Activated T-cell treated with anti-CD3 and anti-CD28 coated beads, Interleukin-2, amount 50 U/mL, for 1 hour (primary cell): ENCODE measurements at places on chromosomes 16 and 17.
A peak's percentile ranks its signal among the peaks of the same experiment; 100 is the strongest.

- no peak for DNase-seq
Measured at GRCh38 chr16:51635181-51635580, 484.1 kb upstream of the SALL1 start.

- no peak for DNase-seq
Measured at GRCh38 chr16:12965274-12965804, 63.9 kb downstream of the SHISA9 start.

DNA sequence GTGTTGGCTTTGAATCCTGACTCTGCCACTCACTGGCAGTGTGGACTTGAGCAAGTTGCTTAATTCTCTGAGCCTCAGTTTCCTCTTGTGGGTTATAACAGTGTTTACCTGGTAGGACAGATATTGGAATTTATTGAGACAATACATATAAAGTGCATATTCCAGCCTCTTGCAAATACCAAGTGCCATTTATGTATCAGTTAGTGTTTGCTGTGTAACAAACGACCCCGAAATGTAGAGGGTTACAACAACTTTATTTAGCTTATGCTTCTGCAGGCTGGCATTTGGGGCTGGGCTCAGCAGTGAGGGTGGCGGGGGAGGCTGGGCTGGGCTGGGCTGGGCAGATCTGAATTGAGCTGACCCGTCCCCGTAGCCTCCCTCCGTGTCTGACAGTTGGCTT, 42.4 kb upstream of the IL21R start:
- DNase-seq, result no peak

DNA sequence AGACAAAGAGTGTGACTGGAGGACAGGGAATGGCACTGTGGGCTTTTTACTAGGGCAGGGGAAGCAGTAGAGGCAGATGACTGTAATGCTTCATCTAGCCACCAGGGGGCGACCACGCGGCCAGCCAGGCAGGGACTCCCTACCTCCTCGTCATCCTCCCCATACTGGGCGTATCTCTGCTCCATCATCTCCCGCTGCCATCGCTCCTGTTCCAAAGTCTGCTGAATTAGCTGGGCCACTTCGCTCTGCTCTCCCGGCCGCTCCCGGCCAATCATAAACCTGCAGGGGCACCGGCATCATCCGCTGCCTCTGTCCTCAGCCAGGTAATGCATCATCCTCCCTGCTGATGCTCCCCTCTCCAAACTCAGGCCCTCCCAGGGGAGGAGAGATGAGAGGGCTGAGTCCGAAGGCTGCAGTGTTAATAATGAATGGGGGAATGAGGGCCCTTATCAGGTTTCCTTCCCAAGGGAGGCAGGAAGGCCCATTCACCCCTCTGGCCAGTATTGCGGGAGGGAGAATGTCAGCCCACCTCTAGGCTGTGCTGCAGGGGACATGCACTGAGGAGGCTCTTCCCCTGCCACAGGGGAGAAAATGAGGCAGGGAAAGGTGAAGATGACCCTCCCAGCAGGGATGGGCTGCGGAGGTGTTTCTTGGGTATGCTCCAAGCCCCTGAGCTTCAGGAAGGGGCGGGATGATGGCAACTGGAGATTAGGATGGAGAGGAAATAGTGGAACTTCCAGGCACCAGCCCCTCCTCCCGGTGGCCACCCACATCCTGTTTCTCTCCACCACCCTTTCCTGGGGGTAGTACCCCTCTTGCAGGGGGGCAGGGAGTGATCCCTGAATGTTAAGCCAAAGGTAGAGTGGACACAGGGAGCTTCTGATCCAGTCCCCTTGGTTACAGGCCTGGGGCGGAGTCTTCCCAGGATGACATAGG, 10.3 kb upstream of the SAMD14 start:
- DNase-seq, result peak; percentile 84

DNA sequence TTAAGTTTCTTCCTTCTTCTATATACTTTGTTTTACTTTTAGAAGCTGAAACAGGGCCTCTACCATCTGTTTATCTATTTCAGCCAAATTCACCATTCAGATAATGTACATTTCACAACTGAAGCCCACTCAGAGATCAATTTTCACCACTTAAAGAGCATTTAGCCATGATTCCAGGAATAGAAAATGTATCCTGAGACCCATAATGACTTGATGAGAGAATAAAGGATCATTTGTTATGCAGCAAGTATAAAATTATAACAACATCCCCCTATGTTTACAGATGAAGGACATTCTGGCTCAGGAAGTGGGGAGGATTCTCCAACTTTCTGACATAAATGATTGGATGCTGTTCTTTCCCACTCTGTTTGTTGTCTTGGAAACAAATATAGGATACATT, 962.1 kb upstream of the EEF2KMT start:
- DNase-seq, result no peak

DNA sequence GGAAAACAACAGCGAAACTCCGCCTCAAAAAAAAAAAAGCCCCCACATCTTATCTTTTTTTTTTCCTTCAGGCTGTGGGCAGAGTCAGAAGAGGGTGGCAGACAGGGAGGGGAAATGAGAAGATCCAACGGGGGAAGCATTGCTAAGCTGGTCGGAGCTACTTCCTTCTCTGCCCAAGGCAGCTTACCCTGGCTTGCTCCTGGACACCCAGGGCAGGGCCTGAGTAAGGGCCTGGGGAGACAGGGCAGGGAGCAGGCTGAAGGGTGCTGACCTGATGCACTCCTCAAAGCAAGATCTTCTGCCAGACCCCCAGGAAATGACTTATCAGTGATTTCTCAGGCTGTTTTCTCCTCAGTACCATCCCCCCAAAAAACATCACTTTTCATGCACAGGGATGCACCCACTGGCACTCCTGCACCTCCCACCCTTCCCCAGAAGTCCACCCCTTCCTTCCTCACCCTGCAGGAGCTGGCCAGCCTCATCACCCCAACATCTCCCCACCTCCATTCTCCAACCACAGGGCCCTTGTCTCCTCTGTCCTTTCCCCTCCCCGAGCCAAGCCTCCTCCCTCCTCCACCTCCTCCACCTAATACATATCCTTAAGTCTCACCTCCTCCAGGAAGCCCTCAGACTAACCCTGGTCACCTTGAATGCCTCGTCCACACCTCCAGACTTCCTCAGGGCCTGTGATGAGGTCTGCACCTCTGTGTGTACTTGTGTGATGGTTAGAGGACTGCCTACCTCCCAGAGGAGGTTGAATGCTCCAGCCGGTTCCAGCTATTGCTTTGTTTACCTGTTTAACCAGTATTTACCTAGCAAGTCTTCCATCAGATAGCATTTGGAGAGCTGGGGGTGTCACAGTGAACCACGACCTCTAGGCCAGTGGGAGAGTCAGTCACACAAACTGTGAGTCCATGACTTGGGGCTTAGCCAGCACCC, 1.2 kb upstream of the HBA1 start:
- no peak for DNase-seq

GRCh38 chr16:15644267-15644961, 1.5 kb upstream of the MARF1 start:
- DNase-seq, result no peak

DNA sequence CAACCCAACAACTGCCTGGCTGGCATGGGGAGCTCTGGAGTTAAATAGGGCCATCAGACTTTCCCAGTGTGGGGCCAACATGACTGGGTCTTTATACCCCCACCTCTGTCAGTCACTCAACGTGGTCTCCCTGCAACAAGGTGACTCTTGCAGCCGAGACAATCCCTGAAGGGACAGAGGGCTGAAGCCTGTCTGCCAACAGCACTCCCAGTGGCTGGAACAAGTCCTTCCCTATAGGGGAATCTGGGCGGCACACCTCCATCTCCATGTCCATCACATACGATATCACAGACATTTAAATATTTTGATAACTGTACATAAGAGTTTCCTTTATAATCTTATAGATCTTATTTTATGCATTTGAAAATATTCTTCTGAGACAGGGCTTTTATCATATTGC, 4.8 kb upstream of the MAPT start:
- DNase-seq, result no peak

- DNase-seq, result no peak
Measured at GRCh38 chr17:64496348-64496785, 487 bp downstream of the POLG2 start.

DNA sequence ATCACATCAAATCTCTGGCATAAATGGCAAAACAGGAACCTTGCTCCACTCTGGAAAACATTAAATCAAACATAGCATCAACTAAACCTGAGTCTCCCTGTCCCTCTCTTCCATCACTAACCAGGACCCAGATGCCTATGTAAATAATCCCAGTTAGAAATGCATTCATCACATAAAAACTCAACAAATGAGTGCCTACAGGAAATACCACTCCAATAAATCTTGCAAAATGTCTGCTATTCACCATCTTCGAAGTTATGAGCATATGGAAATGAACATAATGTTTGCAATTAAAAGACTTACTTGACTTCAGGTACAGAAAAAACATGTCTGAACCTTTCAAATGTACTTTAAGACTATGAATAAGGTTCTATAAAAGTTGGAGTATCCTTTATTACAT, 425.0 kb downstream of the CDH11 start:
- DNase-seq, result no peak

DNA sequence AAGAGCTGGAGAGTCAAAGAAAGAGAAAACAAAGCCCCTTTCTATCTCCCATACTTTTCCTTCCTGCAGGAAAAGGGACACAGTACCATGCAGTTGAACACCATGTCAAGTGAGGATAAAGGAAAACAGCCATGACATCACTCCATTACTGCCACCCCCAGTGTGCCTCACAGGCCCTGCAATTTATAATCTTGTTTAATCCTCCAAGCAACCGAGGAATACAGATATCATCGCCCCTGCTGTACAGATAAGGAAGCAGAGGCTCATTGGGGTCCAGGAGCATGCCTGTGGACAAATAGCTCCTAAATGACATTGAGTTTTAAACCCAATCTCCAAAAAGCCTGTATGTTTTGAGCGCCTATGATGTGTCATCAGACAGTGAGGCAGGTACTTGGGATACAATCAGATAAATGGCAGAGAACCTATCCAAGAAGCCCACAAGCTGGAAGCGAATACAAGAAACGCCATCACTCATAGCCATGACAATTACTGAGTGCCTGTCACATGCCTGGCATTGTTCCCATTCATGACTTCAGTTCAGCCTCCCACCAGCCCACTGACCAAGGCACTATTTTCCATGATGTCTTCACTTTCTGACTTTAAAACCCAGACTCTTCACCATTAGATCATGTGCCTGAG, 45.5 kb downstream of the CPPED1 start:
- DNase-seq, result no peak

GRCh38 chr17:45824475-45824874, 20.2 kb upstream of the SPPL2C start:
- no peak for DNase-seq

DNA sequence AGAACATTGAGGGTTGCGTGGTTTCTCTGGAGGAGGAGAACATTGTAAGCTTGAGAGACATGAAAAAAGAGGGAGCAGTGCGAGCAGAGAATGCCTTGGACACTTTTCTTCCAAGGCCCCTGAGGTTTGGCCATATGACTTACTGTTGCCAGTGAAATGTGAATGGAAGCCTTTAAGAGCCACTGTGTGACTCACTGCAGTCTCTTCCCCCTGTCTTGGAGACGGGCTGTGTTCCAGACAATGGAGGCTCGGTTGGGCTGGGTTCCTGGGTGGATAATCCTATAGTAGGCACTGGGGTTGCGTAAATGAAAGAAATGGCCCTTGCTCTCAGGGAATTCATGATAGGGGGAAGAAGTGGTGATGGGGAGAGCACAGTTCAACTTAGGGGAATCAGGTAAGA, 75.5 kb downstream of the SHISA9 start:
- no peak for DNase-seq

DNA sequence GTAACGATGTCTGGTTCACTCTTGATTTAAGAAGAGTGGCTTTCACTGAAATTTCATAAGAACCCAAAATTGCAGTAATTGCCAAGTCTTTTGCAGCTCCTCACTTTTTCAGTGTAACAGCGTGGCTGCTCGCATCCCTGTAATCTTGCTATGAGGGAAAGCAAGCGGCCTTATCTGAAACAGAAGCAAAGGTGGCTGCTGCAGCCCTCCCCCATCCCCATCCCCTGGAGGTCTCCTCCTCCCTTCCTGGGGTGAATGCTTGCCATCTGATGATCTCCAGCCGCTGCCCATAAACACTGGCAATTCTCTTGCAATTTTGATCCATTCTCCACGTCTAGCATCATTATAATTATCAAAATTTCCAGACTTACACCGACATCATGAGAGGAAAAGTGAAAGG, 182.5 kb upstream of the ASIC2 start:
- DNase-seq, result no peak

GRCh38 chr16:28181515-28181914, 30.2 kb downstream of the XPO6 start:
- no peak for DNase-seq

DNA sequence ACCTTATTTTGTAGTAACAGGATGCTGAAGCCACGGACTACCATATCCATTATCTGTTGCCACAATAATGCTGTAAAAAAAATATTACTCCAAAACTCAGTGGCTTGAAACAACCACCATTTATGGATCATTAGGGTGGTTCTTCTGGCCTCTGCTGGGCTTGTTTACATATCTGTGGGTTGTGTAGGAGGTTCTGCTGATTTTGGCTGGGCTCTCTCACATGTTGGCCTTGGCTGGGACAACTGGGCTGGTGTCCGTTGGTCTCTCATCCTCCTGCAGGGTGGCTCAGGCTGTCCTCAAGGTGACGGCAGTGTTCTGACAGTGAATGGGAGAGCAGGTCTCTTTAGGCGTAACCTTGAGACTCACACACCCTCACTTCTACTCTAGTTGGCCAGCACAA, 76.0 kb downstream of the GPR139 start:
- DNase-seq, result no peak

- DNase-seq, result no peak
Measured at GRCh38 chr16:13101828-13102227, 200.4 kb downstream of the SHISA9 start.

DNA sequence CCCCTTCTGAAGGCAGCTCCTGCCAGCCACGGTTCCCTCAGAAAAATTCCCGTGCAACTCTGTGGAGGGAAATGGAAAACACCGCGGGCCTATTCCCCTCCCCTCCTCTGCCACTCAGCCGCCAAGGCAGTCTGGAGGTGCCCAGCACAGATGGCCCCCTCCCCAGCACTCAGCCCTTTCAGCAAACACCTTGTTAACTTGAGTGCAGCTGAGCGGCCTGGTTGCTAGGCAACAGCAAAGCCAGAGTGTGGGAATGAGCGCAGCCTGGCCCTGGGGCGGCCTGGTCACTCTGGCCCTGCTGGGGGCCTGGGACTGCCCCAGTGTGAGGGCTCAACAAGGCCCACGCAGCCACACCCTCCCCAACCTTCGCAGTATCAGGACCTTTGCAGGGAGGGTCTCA, 32.8 kb downstream of the CACNA1G start:
- no peak for DNase-seq
